Osteoblast (primary cell): ENCODE measurements at places on chromosomes 3 and 15. TPM values are rescaled to one million over a fixed set of nuclear protein-coding genes. Genes with fewer than 3 reads are reported as not detected.

DNA sequence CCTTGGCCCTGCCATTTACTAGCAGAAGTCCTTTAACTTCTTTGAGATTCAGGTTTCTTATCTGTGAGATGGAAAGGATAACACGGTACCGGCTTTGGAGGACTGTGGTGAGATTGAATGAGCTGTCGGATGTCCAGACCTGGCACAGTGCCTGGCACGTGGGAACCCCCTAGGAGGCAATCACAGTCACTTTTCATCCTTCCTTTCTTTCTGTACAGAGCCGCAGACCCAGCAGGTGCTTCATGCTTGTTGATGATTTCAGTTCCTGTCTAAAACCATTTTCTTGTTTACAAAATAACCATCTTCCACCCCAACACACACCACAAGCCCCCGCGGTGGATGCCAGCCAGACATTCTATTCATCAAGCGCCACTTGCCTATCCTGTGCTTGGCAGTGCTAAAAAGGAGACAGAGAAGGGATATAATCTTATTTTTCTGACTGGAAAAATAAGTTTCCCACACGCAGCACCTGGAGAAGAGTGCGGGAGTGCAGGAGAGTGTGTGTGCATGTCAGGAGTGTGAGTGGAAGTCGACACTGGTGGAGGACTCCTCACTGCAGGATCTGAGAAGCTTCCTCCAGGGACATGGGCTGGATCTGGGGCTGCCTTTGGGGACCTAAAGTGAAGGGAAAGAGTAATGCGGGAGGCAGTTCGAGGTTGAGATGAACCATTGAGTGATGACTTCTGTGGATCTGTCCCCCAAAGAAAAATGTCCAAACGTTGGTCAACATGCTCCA lies 85.7 kb downstream of the ST6GAL1 start:
- no peaks in the 10 kb centered on the region for H3K27me3 ChIP-seq
- H3K36me3 ChIP-seq, result no peaks in the 10 kb centered on the region
- no peak overlapping the region for H3K4me3 ChIP-seq
- H3K27ac ChIP-seq, result no peak overlapping the region
- DNase-seq, result no peak

- no peak for DNase-seq
- no peaks in the 10 kb centered on the region for H3K36me3 ChIP-seq
- H3K27me3 ChIP-seq, result no peaks in the 10 kb centered on the region
- H3K4me3 ChIP-seq, result no peak overlapping the region
Measured at GRCh38 chr3:42077785-42078184, 13.4 kb upstream of the TRAK1 start.

GRCh38 chr3:102483556-102483955 lies 48.7 kb downstream of the ZPLD1 start:
- no peaks in the 10 kb centered on the region for H3K27me3 ChIP-seq
- H3K4me1 ChIP-seq, result no peaks in the 10 kb centered on the region
- DNase-seq, result no peak
- no peaks in the 10 kb centered on the region for H3K36me3 ChIP-seq
- H3K27ac ChIP-seq, result no peak overlapping the region
- no peak overlapping the region for H3K4me3 ChIP-seq

CHAC1 gene
- total RNA-seq, result 30.0 and 30.1 TPM in 2 replicates

GRCh38 chr3:8887435-8888300 lies 75.6 kb downstream of the RAD18 start:
- no peak overlapping the region for H3K4me3 ChIP-seq
- peaks cover 3% of the 10 kb centered on the region for H3K36me3 ChIP-seq
- peaks cover 55% of the 10 kb centered on the region for H3K4me1 ChIP-seq
- H3K27me3 ChIP-seq, result no peaks in the 10 kb centered on the region

TRH gene
- under 0.01 TPM in 2 replicates for total RNA-seq

DNA sequence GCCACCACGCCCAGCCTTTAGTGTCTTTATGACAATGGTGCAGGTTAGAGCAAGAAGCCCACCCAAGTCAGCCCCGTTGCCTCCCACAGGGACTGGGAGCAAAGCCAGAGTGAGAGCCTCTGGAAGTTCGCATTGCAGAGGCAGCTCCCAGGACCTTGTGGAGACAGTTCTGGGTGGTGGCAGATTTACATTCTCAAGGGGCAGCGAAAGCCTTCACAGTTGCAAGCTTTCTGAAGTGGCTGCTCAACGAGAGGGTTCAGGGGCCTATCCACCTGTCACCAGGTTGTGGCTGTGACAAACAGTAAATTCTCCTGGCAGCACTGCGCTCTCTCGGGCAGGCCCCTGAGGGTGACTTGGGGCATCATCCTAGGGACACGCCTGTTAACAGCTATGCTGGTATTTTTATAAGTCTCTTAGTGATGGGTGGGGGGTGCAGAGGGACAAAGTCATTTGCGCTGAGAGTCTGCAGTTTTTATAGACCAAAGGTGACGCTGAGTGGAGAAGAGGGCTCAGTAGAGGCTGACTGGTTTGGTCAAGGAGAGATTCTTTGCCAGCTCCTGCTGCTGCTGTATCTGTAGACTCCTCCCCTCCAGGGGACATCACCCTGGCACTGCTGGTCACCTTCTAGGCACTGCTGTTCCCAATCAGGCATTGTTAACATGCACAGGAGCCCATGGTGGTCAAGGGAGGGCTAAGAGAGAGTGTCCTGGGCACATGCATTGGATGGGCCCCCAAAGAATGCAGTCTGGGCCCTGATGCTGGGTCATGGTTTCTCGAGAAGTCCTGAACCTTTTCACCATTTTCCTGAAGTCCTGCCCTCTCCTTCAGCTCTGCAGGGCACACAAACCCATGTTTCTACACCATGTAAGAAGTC lies 57.5 kb upstream of the KLF13 start:
- no peak overlapping the region for H3K4me3 ChIP-seq
- DNase-seq, result peak; percentile 37
- no peaks in the 10 kb centered on the region for H3K4me1 ChIP-seq
- no peak overlapping the region for H3K27ac ChIP-seq

CLCN2 gene
- 3.2 and 4.3 TPM in 2 replicates for total RNA-seq

CLRN1 gene
- total RNA-seq, result not detected in 2 replicates

BTLA gene
- 0.36 and 1.8 TPM in 2 replicates for total RNA-seq

- H3K27me3 ChIP-seq, result no peaks in the 10 kb centered on the region
- H3K36me3 ChIP-seq, result no peaks in the 10 kb centered on the region
- H3K4me3 ChIP-seq, result no peak overlapping the region
- DNase-seq, result no peak
- H3K27ac ChIP-seq, result no peak overlapping the region
Measured at GRCh38 chr3:138854204-138854603, 19.5 kb upstream of the PIK3CB start.

NR2E3 gene
- under 0.01 TPM in 2 replicates for total RNA-seq

DNA sequence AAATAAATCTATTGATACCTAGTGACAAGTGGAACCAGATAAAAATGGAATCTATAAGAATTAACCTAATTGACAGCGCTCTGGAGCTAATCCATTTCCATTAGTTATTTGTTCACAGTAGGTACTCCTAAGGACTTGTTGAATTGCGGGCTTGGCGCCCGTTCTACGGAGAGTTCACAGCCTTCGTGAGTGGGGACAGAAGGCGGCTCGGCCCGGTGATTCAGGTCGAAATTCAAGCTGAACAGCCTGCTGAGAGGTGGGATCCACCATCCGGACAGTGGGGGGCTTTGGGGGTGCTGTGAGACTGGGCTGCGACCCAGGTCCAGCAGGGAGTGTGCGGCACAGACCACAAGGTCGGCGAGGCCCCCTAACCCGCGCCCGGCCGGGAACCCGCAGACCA lies 779 bp upstream of the CTNNB1 start:
- no peaks in the 10 kb centered on the region for H3K27me3 ChIP-seq
- no peak for DNase-seq
- H3K36me3 ChIP-seq, result no peaks in the 10 kb centered on the region
- H3K4me3 ChIP-seq, result peak overlapping the region; percentile 91
- peak overlapping the region; percentile 92 for H3K27ac ChIP-seq

DNA sequence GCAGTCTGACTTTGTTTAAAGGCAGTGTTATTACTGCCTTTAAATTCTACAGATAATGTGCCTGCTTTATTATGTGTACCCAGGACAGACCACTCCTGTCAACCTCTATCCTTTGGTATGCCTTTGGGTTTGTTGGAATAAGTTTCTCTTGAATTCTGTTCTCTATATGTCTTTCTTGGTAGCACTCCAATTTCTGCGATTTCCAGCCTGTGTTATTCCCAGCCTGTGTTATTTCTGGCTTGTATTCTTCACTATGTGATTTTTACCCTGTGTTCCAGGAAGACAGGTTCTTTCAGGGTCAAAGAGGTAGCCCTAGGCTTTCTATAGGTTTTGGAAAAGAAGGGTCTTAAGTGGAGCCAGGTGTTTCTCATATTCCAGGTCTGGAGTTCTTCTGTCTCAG lies 407.4 kb upstream of the AZI2 start:
- no peaks in the 10 kb centered on the region for H3K36me3 ChIP-seq
- DNase-seq, result peak; percentile 8
- H3K4me1 ChIP-seq, result no peaks in the 10 kb centered on the region
- H3K4me3 ChIP-seq, result no peak overlapping the region
- no peaks in the 10 kb centered on the region for H3K27me3 ChIP-seq

- no peaks in the 10 kb centered on the region for H3K4me1 ChIP-seq
- no peaks in the 10 kb centered on the region for H3K27me3 ChIP-seq
- DNase-seq, result no peak
- no peak overlapping the region for H3K27ac ChIP-seq
- no peaks in the 10 kb centered on the region for H3K36me3 ChIP-seq
Measured at GRCh38 chr3:193470710-193471109, 84.0 kb downstream of the ATP13A4 start.

DNA sequence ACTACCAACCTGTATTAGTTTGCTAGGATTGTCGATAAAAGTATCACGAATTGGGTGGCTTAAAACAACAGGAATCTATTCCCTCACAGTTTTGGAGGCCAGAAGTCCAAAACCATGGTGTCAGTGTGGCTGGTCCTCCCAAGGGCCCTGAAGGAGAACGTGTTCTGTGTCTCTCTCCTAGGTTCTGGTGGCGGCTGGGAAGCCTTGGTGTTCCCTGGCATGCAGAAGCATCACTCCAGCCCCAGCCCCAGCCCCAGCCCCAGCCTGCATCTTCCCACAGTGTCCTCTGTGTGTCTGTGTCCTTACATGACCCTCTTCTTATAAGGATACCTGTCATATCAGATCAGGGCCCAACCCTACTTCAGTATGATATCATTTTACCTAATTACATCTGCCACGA lies 272.5 kb upstream of the LYSMD4 start:
- H3K4me1 ChIP-seq, result no peaks in the 10 kb centered on the region
- H3K4me3 ChIP-seq, result no peak overlapping the region
- H3K36me3 ChIP-seq, result no peaks in the 10 kb centered on the region
- H3K27me3 ChIP-seq, result no peaks in the 10 kb centered on the region

ZNF660 gene
- 5.0 and 5.8 TPM in 2 replicates for total RNA-seq

GRCh38 chr3:24704496-24704895 lies 209.8 kb upstream of the THRB start:
- H3K36me3 ChIP-seq, result no peaks in the 10 kb centered on the region
- no peak for DNase-seq
- no peak overlapping the region for H3K27ac ChIP-seq
- no peak overlapping the region for H3K4me3 ChIP-seq
- no peaks in the 10 kb centered on the region for H3K4me1 ChIP-seq
- H3K27me3 ChIP-seq, result no peaks in the 10 kb centered on the region

DNA sequence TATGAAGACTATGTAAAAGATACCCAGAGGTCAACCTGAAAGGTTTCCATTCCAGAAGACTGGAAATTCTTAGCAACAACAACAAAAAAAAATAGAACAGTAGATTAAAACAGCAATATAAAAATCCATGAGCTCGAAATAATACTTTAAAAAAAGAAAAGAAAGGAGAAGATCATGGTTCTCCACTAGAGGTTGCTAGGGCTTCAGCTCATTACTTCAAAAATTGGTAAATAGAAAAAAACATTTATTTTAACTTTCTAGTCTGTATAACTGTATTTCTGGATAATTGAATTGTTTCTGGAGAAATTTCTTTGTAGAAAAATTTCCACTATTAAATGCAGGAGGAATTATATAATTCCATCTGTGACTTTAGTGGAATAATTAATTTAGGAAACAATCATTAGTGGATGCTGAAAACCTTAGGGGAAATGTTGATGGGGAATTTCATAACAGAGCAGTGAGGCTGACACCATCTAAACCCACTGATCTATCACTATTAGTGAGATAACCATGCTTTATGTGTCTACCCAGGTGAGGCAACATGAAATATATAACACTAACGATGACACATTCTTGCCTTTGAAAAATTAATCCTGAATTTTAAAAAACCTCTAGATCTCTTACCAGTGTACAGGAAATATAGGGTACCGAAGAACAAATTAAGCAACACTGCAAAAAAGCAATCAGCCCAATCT lies 62.5 kb upstream of the SNRK start:
- H3K36me3 ChIP-seq, result no peaks in the 10 kb centered on the region
- no peaks in the 10 kb centered on the region for H3K4me1 ChIP-seq
- no peak overlapping the region for H3K4me3 ChIP-seq
- H3K27me3 ChIP-seq, result peaks cover 9% of the 10 kb centered on the region
- DNase-seq, result peak; percentile 49

DNA sequence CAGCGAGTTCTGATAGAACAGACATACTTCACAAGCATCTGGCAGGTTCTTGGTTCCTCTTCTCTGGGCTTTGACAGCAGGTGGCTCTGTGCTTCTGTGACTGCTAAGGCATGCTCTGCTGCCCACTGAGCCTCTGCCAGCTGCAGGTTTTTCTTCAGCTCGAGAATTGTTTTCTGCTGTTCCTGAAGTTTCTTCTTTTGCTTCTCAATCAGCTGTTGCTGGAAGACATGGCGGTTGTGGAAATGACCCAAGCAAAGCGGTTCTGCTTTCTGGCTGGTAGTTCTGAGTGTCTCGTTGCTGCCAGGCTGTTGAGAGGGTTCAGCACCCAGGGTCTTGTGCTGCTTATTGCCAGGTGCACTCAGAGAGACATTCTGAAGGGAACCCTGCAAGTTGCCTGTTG lies 50.8 kb downstream of the CCDC191 start:
- no peak overlapping the region for H3K4me3 ChIP-seq
- H3K36me3 ChIP-seq, result peaks cover 3% of the 10 kb centered on the region
- H3K27me3 ChIP-seq, result no peaks in the 10 kb centered on the region
- no peak overlapping the region for H3K27ac ChIP-seq
- no peak for DNase-seq

GRCh38 chr15:90291679-90292356 lies 26.3 kb downstream of the NGRN start:
- no peaks in the 10 kb centered on the region for H3K4me1 ChIP-seq
- peak; percentile 72 for DNase-seq
- H3K27ac ChIP-seq, result no peak overlapping the region
- no peaks in the 10 kb centered on the region for H3K36me3 ChIP-seq
- no peaks in the 10 kb centered on the region for H3K27me3 ChIP-seq

IGSF11 gene
- total RNA-seq, result under 0.01 and 0.36 TPM in 2 replicates

- H3K27ac ChIP-seq, result no peak overlapping the region
- DNase-seq, result no peak
- peaks cover 9% of the 10 kb centered on the region for H3K4me1 ChIP-seq
- no peak overlapping the region for H3K4me3 ChIP-seq
- H3K36me3 ChIP-seq, result no peaks in the 10 kb centered on the region
Measured at GRCh38 chr3:195177422-195178123, 93.4 kb downstream of the XXYLT1 start.

SERPINI2 gene
- not detected in 2 replicates for total RNA-seq

- no peaks in the 10 kb centered on the region for H3K36me3 ChIP-seq
- H3K4me3 ChIP-seq, result peak overlapping the region; percentile 41
- no peaks in the 10 kb centered on the region for H3K27me3 ChIP-seq
- DNase-seq, result no peak
Measured at GRCh38 chr3:188037195-188037718, 116.7 kb upstream of the LPP start.

GRCh38 chr15:57322602-57323250 lies 53.6 kb upstream of the CGNL1 start:
- H3K4me1 ChIP-seq, result peaks cover 27% of the 10 kb centered on the region
- DNase-seq, result no peak
- H3K36me3 ChIP-seq, result no peaks in the 10 kb centered on the region
- H3K4me3 ChIP-seq, result no peak overlapping the region
- no peak overlapping the region for H3K27ac ChIP-seq
- no peaks in the 10 kb centered on the region for H3K27me3 ChIP-seq

SUCNR1 gene
- total RNA-seq, result under 0.01 TPM in 1 of 2 replicates, not detected in the other
